ENCODE measurements at places on chromosomes 12 and 14.
A peak's percentile ranks its signal among the peaks of the same experiment; 100 is the strongest.

- no peak for DNase-seq
These were observed 2.8 kb downstream of the TMEM179 start for GRCh38 chr14:104601786-104602185.

GRCh38 chr12:32312049-32312670 lies 87.2 kb upstream of the FGD4 start:
- DNase-seq: peak; percentile 6

DNA sequence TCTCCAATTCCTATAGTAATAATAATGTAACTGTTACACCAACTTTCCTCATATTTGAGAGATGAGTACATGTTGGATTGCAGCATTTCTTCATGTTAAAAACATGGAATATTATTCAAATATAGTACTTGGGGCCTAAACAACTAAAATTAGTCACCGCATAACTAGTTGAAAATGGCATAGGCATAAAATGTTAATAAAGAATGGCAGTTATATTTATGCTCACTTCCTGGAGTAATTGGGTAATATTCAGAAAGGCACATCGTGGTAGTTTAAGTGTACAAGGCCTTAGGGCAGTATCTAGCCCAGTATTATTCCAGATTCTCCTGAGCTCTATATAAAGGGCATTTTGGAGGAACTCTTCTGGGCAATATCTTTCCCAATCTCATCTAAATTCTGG lies 46.0 kb downstream of the ERGIC2 start:
- DNase-seq: no peak

GRCh38 chr12:56591126-56591525 lies 39.0 kb downstream of the BAZ2A start:
- no peak for DNase-seq

GRCh38 chr12:105445249-105445648 lies 114.8 kb downstream of the C12orf75 start:
- DNase-seq: no peak

DNA sequence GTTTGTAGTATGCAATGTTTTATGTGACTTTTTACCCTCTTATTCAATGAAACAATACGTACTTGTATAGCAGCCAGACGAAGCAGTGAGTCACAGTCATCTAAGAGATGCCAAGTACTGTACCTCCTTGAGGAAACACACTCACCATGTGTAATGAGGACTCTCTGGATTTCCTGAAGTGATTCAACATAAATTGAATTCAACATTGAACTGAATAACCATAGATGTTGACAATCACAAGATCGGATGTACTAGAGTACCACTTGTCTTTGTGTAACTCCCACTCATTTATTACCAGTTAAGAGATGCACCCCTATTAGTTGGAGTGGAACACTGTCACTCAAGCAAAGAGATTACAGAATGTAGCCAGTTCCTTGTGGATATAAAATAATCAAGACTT lies 175.2 kb upstream of the HMGA2 start:
- no peak for DNase-seq

DNA sequence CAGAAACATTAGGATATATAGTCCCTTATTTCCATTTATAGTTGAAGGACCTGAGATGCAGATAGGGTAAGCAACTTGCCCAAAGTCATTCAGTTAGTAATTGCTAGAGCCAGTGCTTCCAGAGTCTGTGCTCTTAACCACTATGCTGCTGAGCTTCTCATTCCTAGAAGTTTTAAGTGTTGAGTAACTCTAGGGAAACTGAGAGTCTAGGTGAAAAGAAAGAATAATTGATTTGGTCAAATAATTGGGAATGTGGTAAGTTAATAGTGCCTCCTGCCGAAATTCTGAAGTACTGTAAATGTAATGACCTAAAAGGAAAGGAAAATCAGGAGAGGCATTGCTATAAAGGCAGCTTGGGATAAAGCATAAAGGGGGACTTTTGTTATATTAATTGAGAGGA lies 14.1 kb downstream of the PYROXD1 start:
- DNase-seq: no peak

DNA sequence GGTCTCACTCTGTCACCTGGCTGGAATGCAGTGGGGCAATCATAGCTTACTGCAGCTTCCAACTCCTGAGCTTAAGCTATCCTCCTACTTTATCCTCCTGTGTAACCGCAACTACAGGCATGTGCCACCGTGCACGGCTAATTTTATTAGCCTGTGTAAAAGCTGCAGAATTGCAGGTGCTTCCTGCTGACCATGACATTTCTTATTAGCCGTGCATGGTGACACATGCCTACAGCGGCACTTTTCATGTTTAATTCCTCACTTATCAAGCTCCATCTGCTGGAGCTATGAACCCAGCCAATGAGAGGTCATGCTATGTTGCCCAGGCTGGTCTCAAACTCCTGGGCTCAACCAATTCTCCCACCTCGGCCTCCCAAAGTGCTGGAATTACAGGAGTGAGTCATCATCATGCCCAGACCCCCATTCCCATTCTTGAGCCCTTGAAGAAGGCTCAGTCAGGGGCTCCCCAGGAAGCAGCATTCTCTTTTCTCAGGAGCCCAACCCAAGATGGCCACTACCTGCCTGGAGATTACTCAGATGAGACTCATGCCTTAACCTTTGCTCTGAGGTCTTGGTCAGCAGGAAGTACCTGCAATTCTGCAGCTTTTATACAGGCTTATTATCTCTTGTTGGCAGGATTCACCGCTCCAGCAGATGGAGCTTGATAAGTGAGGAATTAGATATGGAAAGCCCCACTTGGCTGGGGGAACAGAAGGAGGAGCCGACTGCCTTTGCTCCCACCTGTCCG lies 503.2 kb downstream of the MED13L start:
- DNase-seq: no peak

GRCh38 chr12:130876758-130877157 lies 4.9 kb downstream of the RAN start:
- no peak for DNase-seq

DNA sequence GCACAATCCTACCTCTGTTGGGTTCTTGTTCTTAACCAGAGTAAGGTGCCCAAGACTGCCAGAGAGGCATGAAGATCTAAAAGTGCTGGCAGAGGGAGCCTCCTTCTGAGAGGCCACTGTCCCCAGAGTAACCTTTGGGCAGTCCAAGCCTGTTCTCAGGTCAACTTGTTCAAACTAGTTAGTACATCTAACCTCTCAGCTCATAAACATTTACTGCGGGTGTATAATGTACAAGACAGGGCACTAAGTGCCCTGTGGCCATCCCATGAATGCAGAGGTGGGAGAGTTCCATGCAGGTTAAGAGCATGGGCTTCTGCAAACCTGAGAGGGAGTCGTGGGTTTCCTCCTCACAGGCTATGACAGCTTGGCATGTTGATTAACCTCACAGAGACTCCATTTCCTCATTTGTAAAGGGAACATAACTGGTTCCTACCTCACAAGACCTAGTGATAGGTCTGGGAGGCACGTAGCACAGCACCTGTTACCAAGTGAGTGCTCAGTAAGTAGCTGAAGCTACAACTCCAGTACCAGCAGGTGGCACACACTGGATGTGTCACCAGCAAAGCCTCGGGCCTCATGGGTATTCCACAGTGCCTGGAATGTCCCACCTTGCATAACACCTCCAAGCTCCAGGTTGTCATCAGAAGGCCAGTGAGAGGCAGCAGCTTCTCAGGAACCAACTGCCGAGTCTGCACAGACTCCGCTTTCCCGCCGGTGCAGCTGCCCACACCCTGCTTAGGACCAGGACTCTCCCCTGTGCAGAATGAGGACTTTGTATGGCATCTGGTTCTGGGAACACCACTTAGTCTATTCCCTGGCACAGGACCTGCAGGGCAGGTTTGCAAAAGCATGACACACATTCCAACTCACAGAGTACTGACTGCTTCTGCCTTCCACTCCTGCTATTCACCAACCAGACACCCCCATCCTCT lies 4.4 kb downstream of the VDR start:
- no peak for DNase-seq

- DNase-seq: no peak
These were observed 37.8 kb downstream of the PHETA1 start for GRCh38 chr12:111330800-111331752.

DNA sequence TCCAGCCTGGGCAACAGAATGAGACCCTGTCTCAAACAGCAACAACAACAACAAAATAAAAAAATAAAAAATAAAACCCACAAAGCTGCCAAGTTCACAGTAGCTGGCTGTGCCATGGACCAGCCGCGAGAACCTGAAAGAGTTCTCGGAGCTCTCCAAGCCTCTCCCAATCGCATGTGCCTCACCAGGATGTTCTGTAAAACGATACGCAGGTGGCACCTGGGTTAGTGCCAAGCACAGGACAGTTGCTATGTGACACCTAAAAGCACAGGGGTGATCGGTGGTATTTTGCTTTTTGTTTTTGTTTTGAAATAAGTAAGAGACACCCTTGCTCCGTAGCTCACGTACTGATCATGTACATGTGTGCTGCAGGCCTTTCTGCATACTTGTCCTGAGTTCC lies 52.4 kb downstream of the RFLNA start:
- DNase-seq: no peak

GRCh38 chr14:58919217-58919616 lies 269.2 kb upstream of the DAAM1 start:
- DNase-seq: no peak

DNA sequence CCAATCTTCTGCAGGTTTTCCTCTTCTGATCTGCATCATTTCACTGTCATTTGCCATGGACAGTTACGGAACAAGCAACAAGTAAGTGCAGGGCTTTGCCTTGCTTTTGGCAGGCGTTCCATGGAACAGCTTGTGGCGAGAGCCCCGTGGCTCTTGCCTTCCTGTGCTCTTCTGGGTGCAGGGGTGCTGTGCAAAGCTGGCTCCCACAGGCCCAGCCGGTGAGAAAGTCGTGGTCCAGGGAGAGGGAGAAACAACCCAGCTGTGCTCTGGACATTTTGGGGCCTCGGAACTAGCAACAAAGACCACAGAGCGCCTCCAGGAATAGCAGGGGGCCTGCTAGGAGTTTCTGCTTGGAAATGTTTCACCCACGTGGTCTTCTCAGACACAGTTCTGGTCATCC lies 164.7 kb downstream of the ADGRD1 start:
- DNase-seq: no peak

- DNase-seq: no peak
These were observed 156.0 kb downstream of the LRIG3 start for GRCh38 chr12:58764100-58764953.

DNA sequence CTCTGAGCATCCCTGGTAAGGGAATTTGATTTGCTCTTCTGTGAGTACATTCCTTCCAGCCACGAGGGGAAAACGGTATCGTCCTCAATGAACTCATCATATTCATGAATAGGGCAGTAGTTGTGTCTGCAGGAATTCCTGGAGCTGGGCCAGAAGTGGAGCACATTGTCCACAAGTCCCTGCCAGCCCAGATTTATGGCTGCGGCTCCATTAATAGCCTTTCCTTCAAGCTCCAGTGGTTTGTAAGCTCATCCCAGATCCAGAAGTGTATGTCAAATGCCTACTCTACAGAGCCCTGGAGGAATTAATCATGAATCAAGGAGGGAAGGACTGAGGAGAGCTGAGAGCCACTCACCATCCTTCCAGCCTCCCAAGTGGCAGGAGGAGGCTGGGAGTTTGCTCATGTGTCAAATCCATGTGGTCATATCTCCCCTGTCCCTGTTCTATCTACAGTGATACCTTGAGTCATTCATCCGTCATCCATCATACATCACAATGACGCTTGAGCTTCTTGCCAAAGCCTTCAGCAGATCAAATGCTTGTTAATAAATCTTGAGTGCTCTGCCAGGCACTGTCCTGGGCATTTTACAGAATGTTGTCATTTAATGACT lies 65.5 kb downstream of the SVOP start:
- DNase-seq: no peak

GRCh38 chr14:50008562-50008961 lies 107.8 kb downstream of the VCPKMT start:
- no peak for DNase-seq

GRCh38 chr12:77782766-77783165 lies 47.9 kb upstream of the NAV3 start:
- DNase-seq: no peak

- DNase-seq: no peak
These were observed 17.9 kb downstream of the PLD4 start for GRCh38 chr14:104942586-104942985.

GRCh38 chr12:108477055-108477880 lies 37.8 kb upstream of the FICD start:
- DNase-seq: no peak

DNA sequence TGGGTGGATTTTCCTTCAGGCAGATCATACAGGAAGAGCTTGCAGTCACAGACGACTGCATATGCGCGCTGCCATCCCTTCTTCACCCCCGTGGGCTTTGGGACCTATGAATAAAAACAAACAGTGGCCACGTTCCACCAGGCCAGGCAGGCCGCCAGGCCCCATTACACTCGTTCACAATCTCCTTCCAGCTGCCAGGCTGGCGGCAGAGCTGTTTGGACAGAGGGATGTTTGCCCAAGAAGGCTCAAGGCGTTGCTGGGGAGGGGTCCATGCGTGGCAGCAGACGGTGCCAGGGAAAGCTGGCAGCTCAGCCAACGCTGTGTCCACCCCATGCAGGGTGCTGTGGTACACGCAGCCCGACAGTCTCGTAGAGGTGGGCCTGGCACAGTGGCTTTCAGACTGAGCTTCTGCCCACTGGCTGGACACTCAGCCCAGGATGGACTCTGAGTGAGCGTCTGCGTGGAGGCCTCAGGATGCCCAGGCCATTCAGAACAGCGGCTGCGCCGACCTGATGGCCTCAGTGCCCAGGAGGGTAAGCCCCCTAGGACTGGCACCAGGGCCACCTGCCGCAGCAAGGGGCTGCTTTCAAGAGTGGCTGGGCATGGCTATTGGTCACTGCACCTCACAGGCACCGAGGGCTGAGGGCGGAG lies 27.5 kb downstream of the AMN start:
- DNase-seq: no peak

- peak; percentile 75 for DNase-seq
These were observed 8.8 kb upstream of the CLECL1 start for GRCh38 chr12:9741726-9742125.

GRCh38 chr12:52440821-52441319 lies 6.7 kb upstream of the KRT75 start:
- no peak for DNase-seq

GRCh38 chr12:124761871-124762270 lies 101.8 kb downstream of the SCARB1 start:
- DNase-seq: no peak

GRCh38 chr12:4424422-4424821 lies 21.2 kb downstream of the FGF6 start:
- no peak for DNase-seq

DNA sequence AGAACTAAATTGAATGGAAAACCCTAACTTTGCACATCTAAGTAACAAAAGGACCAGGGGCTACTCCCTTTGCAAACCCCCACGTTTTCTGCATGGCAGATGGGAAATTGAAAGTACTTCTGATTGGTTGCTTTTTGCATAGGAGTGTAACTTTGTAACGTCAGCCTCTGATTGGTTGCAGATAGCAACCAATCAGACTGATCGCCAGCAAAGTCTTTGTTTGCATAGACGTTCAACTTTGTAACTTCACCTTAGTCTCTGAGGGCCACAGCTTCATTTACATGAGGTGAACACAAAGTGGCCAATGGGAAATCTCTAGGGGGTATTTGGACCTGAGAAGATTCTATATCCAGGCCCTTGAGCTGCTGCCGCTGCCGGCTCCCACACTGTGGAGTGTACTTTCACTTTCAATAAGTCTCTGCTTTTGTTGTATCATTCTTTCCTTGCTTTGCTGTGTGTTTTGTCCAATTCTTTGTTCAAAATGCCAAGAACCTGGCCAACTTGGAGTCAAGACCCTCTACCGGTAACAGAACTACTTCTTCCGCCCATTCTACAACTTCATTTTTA lies 102.5 kb upstream of the PRICKLE1 start:
- no peak for DNase-seq

Data from CD4-positive, alpha-beta T cell treated with Interleukin-6 for 4 hours (primary cell).